Iris pigment epithelial cell (primary cell): ENCODE measurements at places on chromosomes 1 and 21.

- DNase-seq: no peak
Measured at GRCh38 chr1:12617511-12617900, 504 bp downstream of the DHRS3 start.

DNA sequence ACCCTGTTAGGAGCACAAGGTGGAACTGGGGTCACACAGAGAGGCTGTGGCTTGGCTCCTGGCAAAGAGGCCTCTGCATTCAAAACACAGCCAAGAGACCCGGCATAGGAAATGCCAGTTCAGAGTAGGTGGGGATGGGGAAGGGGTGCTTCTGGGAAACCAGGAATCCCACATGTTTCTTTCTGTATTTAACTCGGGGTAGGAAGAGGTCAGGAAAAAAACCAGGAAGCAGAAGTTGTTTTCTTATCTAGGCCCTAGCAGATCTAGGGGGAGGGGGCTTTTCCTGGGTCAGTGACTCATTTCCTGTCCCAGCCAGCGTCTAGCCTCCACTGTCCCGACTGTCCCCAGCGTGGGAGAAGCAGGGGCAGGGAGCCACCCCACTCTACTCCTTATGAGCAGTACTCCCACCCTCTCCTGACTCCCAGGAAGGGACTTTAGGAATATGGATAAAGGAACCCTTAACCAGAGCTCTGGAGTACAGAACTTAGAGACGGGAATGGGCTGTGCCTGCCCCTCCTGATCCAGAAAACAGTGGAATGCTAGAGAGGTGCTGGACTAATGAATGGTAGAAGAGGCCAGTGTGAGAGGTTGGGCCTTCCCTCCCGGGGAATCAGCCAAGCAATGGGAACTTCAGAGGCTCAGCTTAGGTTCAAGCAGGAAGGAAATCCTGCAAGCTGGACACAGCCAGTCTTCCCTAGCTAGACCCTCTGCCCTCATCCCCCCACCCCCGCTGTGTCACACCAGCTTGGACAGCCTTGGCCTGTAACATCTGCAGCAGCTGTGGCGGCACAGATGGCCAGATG lies 5.7 kb downstream of the FHL3 start:
- peak; percentile 65 for DNase-seq

GRCh38 chr1:159247266-159247665 lies 42.6 kb downstream of the ACKR1 start:
- peak; percentile 12 for DNase-seq

DNA sequence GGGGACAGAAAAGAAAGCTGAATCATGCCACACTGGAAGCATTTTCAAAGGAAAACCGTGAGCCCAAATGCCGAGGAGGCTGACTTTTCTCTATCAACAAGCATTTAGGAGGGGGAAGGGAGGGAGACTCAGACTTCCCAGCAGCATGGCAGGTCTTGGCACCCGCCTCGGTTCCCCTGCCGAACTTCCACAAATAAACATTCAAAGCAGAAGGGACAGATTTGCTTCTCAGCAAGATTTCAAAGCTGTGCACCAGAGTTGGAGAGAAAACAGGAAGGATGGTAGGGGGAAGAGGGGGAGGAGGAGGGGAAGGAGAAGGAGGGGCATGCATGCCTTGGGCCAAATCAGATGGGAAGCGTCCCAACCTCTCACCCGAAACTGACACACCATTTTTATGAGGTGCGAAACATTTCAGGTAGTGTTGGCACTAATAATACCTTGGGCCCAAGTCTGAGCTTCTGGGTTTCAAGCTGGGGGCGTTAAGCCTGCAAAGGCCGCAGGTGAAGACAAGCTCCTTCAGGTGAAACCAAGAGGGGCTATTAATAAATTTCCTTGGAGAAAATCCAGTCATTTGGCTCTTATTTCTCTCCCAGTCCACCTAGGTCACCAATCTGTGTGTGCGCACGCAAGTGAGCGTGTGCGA lies 26.4 kb downstream of the ABCA4 start:
- peak; percentile 81 for DNase-seq

GRCh38 chr1:179146476-179146875 lies 64.6 kb downstream of the TOR3A start:
- DNase-seq: no peak

DNA sequence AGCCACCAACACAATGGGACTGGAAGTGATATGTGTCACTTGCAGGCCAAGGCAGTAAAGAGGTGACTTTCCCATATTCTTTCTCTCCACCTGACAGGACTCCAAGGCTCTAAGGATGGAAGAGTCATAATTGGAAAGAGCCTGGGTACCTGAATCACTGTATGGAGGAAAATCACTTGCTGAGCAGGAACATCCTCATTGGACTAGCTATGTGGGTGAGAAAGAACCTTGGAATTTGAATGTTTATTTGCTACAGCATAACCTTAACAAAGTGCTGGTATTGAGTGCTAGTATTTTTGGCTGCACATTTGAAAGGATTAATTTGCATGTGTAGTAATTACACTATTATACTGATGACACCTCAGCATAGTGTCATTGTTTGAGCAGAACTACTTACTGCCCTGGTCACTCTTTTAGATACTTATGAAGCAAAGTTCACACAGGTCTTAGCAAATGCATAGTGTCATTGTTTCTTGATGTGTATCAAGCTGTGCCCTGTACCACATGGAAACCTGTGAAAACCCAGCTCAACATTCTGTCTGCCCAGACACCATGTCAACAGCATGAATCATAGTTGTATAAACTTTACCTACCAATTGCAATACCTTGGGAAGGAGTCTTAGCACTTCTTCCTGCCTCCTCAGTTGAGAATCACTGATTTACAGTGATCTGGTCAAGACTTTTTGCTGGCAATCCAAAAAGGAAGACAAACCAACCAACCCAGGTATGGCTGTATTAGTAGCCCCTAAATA lies 5.1 kb upstream of the S100A10 start:
- DNase-seq: no peak

DNA sequence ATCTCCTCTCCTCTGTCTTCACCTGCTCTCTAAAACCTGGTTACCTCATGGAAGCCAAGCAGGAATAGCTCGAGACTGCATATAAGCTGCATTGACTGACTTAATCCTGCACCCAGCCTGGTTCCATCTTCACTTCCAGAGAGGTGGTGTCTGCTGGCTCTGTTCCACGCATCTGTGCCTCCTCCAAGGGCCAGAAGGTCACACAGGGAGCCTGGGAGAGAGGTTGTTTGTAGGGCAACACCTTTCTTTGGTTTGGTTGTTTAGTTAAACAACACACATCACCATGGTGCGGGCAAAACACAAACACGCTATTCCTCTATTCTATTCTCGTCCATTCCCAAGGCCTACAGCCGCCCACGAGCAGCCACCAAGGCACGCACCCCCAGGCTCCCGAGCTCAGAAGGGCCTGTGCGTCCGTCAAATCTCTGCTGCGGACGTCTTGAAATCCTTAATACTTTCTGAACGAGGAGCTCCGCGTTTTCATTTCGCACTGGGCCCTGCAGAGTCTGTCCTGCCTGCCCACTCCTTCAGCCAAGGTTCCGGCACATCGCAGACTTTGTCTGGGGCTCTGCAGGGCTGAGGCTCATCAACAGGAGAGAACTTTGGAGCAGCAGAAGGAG lies 116.2 kb downstream of the RIPK4 start:
- DNase-seq: no peak
